ENCODE measurements at places on chromosomes 3 and 15.

- DNase-seq = no peak
These were observed 365.9 kb downstream of the CACNA2D3 start for GRCh38 chr3:54488297-54488696.

DNA sequence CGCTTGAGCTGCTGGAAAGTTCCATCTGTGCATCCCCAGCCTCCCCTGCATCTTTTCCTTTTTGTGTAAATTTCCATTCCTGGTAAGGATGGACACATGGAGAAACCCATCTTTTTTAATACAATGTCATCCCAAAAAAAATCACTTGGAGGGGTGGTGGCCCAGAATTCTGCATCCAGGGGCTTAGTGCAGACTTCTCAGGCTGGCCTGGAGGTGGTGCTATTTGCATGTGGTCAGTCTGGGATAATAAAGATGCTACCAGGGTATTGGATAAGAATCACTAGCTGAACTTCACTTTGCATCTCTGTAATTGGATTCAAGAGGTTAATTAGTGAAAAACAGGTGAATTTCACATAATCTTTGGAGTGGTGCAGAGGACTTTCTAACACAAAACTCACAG lies 1.8 kb upstream of the ZSCAN2 start:
- DNase-seq = peak; percentile 23

- no peak for DNase-seq
These were observed 28.6 kb downstream of the EHD4 start for GRCh38 chr15:41943543-41944312.

GRCh38 chr3:132006605-132007204 lies 28.1 kb downstream of the CPNE4 start:
- no peak for DNase-seq

DNA sequence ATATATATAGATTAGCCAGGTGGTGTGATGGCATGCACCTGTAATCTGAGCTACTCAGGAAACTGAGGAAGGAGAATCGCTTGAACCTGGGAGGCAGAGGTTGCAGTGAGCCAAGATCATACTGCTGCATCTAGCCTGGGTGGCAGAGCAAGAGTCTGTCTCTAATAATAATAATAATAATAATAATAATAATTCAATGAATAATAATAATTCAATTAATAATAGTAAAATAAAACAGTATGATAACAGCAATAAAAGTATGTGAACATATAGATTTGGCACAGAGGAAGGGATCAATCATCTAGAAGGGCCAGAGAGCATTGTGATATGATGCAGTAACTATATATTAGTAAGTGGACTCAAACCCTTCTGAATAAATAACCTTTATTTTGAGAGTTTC lies 314.5 kb upstream of the COL8A1 start:
- DNase-seq = no peak

GRCh38 chr15:89472785-89473256 lies 23.6 kb downstream of the RHCG start:
- no peak for DNase-seq

- no peak for DNase-seq
These were observed 6.6 kb downstream of the TMEM212 start for GRCh38 chr3:171849617-171850319.

DNA sequence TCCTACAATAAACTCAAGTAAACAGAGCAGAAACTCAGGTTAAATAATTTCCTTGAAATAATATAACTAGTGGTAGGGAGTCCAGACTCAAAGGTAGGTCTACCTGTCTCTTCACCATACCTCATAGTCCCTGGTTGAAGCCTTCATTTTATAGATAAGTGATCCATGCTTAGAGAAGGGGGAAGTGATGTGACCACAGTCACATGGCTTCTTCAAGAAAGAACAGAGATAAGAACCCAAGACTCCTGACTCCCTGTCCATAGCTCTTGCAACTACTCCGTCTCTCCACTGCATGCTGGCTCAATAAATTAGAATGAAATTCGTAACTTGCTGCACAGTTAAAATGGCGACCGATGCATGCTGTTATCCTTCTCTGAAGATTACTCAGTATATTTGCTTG lies 11.0 kb upstream of the C15orf61 start:
- DNase-seq = no peak

DNA sequence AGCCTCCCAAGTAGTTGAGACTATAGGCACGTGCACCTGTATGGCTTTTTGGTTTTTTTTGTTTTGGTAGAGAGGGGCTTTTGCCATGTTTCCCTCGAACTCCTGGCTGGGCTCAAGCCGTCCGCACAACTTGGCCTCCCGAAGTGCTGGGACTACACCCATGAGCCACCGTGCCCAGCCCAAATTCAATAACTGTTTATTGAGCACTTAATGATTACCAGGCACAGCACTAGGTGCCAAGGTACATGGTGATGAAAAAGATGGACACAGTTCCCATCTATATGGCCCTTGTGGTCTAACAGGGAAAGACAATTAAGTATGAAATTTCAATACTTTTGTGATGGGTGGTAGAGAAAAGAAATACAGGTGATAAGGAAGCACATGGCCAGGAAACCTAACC lies 35.8 kb upstream of the ZNF148 start:
- DNase-seq = no peak

DNA sequence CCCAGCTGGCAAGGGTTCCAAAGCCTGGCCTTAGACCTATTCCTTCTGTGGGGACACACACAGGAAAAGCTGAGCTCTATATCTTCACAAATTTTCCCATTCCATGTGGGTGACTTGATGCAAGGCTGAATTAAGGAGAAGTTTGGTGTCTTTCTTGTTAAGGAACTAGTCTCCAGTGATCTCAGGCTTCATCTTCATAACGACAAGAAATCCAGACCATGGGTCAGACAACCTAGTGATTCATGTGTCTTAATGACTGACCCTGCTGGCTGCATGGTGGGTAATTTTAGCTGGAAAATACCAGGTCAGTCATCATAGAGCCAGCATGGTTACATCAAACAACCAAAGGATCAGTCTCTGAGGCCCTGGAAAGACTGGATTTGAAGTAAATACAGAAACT lies 112.7 kb upstream of the SLC4A7 start:
- no peak for DNase-seq

DNA sequence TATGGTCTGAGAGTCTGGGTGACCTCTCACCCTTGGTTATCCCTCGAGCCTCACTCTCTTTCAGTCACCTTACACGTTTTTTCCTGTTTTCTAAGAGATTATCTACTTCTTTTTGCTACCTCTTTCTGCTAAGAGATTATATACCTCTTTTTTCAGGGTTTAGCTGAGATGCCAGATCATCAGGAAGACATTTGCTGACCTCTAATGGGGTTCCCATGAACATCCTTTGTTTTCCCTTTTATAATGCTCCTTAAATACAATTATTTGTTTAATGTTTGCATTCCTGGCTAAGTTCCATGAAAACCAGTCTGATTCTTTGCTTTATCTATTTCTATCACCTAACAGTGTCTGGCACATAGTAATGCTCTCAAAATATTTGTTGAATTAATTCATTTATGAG lies 39.6 kb downstream of the LEKR1 start:
- no peak for DNase-seq

DNA sequence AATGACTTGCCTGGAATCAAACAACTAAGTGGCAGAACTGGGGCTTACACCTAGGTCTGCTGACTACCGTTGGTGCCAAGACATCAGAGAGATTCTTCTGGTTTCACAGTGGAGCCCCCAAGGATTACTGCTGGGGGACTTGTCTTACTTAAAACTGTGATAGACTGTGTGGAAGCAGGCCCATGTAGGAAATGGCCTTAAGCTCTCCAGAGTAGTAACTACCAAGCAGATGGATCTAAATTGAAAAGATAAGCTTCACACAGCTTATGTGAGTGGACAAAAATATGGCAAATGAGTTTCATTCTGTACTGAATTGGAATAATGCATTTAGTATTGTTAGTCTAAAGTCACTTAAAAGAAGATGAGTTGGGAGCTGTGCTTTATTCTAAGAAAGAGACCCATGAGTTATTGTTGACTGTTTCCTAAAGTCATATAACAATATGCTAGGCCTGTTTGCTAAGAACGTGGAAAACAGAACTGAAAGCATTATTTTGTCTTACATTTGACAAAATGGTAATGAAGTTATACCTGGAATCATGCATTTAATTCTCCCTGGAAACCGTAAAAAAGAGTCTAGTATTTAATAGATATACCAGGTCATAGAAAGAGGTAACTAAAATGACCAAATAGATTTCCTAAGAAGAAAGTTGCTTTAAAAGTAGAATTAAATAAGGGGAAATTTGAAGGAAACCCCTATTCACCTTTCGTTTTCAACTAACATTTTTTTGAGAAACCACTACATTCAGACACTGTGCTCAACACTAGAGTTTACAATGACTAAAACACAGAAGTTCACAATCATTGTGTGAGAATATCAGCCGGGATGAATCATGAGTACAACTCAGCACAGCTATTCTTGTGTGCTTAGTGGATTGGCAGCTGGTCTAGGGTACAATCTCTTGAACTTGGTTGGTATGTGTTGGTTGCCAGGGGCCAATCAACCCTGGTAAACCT lies 13.0 kb upstream of the MAPK6 start:
- DNase-seq = no peak

GRCh38 chr3:40895109-40895508 lies 304.2 kb upstream of the CTNNB1 start:
- DNase-seq = no peak

DNA sequence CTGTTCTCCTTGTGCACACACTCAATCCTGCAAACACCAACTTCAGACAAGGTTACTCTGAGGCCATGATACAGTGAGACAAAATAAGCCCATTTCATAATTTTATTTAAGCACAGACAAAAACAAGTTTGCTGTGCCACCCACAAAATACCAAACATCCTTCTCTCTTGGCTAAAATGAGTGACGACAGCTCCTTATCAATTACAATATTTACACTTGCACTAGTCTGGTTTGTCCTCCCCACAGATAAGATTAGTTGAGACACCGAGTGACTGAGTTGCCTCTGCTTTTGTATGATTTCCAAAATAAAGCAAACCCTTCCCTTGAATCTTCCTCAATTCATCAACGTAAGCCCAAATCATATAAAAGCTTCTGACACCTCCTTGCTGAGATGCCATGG lies 233.5 kb upstream of the ATP10A start:
- no peak for DNase-seq

DNA sequence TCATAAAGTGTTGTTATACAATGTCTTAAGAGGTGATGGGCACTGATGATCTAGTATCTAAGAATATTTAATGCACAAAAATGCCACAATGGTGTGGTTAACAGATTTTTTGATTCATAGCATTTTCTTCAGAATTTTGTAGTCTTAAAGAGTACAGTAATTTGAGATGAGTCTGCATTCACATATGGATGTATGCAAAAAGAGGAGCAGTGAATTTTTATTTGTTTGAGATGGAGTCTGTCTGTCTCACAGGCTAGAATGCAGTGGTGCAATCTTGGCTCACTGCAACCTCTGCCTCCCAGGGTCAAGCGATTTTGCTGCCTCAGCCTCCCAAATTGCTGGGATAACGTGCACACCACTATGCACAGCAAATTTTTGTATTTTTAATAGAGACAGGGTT lies 110.5 kb downstream of the ZPLD1 start:
- DNase-seq = no peak

DNA sequence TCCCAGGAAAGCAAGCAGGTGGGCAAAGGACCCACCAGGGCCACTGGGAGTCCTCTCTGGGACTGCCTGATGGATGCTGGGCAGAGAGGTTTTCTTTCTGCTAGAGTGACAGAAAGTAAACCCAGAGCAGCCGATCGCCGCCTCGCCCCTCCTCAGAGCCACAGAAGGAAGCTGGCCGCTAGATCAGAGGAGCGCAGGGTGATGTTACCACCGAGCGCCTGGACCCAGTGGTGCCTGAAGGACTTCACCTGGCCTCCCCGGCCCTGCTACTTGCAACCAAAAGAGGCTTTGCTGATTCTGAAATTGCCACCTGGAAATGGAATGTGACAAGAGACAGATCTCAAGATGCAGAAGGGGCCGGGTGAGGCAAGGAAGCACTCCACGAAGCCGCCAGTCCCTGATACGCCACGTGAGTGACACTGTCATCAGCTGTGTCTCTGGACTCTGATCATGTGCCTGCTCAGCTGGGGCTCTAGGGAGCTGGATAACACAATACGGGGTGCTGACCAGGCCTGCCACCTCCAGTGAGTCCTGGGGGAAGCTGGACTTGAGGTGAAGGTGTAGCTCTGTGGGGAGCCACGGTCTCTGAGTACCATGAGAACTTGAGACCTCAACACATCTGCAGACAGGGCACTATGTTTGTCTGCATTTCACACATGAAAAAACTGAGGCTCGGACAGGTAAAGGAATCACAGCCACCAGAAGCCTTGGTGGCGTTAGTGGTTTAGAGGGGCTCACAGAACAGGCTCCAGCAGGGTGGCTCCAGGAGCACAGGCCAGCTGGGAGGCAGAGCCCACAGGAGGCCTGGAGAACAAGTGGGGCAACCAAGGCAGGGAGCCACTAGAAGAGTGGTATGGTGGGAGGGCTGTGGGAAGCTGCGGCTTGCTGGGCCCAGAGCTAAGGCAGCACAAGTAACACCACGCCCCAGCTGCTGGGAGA lies 137.9 kb upstream of the PRR20G start:
- no peak for DNase-seq

DNA sequence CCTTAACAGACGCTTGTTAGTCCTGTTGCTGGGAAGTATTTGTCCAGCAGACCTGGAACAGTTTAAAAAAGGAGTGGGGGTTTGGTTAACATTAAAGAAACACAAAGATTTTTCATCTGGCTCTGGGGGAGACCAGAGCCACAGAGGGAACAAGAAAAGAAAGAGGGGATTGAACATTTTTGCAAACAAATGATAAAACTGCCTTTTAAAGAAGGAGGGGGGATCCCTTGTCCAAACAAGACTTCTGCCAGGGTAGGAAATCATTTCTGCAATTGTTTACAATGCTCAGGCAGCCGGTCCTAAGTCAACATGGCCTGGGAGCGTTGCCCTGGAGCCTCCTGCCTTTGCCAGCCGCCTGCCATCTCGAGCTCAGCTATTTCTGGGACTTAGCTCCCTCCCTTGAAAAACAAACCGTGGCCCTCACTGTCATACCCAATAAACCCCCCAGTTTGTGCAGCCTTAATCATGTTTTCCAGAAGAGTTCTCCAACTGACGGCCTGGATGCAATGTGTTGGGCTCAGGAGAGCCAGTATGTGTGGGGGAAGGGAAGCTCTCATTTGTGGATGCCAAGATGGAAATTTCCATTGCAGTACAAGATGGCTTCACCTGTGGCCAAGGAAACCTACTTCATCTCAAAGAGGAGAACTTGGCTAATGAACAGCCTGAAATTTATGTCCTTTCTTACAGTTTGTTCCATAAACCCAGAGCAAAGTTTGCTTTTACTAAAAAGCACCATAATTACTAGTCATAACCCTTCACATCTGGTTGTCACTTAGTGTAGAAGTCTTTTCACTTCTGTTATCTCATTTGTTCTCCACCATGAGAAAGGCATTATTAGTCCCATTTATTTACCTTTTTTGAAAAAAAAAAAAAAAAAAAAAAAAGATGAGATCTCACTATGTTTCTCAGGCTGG lies 75.9 kb upstream of the RNU6-1 start:
- DNase-seq = peak; percentile 83

GRCh38 chr3:126781889-126782491 lies 78.0 kb downstream of the CHCHD6 start:
- peak; percentile 50 for DNase-seq

- no peak for DNase-seq
These were observed 145.9 kb upstream of the MBNL1 start for GRCh38 chr3:152122851-152123250.
